ENCODE measurements at places on chromosomes 6 and 20.

DNA sequence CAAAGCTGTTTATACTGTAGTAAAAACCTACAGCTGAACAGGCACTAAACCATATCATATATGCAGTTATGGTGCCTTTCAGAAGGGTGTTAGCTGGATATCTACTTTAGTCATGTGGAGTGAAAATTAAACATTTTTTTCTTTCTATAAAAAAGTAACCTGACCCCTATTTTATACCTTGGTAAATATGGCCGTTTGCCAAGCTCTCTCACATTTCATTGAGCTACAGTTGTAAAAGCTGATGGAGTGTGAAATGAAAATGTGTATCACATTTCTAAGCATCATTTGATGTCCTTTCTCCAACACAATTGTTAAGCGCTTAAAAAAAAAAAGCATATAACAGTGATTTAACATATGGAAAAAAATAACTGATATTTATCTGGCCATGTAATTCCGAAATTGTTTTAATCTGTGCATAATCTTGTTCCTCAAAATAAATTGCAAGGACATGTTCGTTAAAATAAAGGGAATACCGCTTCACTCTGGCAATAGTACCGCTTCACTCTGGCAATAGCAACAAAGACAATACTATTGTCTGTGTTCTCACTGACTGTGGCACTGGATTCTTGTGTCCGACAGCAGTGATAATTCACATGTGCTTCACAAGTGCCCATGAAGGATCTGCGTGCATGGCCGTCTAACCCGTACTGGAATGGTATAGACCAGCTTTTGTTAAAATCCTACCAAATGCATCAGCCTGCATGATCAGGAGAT lies 391.8 kb upstream of the SOX4 start:
- DNase-seq: no peak

GRCh38 chr20:33914919-33915318 lies 78.8 kb upstream of the RALY start:
- DNase-seq: peak; percentile 19

DNA sequence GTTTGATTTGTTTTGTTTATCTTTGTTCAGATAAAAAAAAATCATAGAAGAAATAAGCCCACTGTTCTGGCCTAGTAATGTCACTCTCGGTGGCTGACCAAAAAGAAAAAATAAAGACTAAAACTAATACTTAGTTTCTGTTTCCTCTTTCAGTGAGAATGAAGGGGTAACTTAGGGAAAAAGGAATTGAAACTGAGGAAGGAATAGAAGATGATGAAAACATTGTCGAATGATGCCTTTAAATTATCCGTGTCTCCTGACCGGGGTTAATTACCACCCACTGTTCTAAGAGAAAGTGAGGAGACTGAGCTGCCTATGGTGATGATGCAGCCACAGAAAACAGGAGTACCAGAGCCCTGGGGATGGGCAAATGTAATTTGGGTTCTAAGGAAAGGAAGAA lies 73.1 kb downstream of the PTCHD4 start:
- DNase-seq: no peak

- DNase-seq: no peak
These were observed 92.8 kb downstream of the ATRN start for GRCh38 chr20:3563548-3564177.

DNA sequence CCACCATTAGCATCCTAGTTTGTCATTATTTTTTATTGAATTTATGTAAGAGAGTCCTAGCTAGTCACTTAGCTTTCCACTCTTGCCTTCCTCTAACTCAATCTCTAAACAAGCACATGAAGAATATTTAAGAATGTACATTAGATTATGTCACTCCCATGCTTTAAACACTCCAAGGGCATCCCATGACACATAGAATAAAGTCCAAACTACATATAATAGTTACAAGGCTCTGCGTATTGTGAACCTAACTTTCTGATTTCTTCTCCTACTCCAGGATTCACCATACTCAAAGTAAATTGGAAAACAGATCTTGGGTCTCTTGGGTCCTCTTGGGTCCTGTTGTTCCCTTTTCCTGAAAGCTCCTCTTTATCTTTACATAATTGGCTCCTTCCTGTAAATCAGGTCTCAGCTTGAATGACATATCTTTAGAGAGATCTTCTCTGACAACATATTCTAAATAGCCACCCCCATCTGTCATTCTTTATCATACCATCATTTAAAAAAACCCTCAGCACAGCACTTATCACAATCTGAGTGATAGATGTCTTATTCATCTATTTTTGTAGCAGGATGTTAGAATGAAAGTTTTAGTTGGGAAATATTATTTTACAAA lies 1042.4 kb upstream of the FLRT3 start:
- no peak for DNase-seq

- DNase-seq: no peak
These were observed 229.8 kb downstream of the HAO1 start for GRCh38 chr20:7710440-7710839.

DNA sequence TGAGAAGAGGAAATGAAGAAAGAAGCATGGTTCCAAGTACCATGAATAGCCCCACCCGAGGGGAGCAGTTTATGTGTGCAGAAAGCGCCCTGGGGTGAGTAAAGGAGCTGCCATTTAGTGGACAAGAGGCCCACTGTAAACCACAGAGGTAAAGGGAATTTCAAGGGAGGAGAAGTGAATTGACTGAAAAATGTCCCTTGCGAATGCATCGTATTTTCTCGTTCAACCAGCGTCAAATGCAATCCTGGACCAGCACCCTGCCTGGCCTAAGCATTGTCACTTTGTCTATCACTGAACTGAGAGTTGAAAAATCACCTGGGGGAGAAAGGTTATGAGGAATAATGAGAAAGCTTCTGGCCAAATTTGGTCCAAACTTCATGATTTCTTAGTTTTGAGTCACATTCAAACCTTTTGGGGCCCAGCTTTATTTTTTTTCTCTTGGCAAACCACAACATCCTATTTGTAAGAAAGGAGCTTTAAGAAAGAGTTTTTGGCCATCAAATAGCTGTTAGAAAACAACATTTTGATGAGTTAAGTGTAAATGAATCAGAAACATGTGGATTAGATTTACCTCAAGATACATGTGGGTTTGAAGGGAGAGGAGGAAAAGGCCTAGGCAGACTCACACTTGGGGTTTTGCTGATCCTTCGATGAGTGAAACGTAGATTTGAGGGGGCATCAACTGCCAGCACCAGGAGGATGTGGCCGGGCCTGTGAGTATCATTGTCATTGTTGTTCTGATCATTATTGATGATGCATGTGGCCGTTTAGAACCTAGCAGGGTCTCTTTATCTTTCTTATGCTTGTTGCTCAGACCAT lies 214.0 kb downstream of the CLIC5 start:
- no peak for DNase-seq

GRCh38 chr6:104686550-104687175 lies 173.1 kb downstream of the HACE1 start:
- DNase-seq: no peak

GRCh38 chr6:136474241-136474640 lies 76.0 kb downstream of the MAP7 start:
- DNase-seq: no peak

- peak; percentile 48 for DNase-seq
These were observed 79.5 kb downstream of the FYN start for GRCh38 chr6:111793711-111794111.

DNA sequence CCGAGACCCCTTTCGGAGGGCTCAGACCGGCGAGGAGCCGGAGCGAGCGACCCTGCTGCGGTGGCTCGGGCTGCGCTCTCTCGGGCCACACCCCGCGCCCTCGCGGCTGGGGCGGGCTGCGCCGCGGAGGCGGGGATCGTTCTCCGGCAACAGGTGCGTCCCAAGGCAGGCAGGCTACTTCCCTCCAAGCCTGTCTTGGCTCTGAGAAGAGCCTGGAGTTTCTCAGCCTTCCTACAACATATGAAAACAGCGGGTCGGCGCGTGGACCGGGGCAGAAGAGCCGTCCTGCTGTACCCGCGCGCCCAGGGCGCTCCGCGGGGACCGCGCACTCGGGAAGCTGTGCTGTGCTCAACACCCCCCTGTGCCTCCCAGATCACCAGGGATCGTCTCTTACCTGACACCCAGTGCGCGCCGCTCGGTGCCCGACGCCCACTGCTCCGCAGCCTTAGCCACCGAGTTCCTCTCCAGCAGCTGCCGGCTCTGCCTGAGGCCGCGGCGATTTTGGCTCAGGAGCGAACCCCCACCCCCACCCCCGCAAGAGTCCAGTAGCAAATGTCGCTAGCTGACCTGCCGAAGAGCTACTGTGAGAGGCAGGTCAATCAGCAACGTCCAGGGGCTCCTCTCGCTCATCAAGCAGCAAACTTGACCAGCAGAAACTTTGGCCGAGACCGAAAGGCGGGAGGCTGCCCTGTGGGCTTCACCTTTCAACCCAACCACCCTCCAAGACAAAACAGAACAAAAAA lies 3.7 kb upstream of the OLIG3 start:
- DNase-seq: no peak

GRCh38 chr6:56866917-56867522 lies 87.9 kb upstream of the BEND6 start:
- DNase-seq: no peak

DNA sequence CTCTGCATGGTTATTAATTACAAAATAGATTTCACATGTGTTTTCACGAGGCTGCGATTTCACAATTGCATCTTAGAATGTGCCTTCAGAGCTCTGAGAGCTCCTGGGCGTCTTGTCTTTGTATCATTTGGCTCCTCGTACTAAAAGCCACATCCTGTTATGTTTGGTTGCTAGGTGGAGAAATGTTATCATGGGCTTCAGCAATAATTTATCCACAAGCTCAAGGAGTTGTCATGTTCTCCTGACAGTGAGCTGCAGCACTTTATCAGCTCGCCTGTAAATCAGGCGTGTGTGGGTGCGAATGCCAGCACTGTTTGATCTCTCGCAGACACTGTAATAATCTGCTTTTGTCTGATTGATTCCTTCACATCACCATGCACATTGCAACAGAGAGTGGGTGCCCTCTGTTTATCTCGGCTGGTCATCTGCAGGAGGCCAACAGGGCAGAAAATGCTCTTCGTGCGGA lies 218.6 kb upstream of the ZFP64 start:
- DNase-seq: peak; percentile 63

DNA sequence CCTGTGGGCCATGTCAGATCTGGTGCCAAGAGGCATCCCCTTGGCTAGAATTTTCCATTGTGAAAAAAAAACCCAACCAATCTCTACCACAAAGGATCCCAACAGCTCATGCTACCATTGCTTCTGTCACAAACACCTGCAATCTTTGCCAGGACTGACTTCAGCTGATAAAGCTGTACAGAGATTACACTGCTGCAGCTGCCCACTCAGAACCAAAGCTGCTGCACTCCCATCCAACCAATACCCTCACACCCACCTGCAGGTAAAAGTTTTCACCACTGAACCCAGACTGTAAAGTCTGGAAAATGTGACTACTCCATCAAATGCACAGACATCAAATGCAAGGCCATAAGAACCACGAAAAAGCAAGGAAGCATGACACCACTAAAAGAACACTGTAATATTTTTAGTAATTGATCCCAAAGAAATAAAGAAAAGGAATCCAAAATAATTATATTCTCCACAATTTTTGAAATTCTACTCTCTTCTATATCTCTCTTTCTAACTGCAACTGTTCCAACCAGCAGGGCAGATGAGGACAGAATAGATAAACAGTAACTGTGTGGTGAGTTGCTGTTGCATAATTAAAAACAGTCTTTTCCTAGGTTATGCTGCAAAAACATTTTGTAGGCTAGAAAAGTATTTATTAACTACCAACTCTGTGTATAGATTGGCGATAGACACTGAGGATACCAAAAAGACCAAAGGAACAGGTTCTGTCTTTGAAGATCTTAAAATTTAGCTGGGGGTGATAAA lies 128.0 kb upstream of the MCHR2 start:
- no peak for DNase-seq

DNA sequence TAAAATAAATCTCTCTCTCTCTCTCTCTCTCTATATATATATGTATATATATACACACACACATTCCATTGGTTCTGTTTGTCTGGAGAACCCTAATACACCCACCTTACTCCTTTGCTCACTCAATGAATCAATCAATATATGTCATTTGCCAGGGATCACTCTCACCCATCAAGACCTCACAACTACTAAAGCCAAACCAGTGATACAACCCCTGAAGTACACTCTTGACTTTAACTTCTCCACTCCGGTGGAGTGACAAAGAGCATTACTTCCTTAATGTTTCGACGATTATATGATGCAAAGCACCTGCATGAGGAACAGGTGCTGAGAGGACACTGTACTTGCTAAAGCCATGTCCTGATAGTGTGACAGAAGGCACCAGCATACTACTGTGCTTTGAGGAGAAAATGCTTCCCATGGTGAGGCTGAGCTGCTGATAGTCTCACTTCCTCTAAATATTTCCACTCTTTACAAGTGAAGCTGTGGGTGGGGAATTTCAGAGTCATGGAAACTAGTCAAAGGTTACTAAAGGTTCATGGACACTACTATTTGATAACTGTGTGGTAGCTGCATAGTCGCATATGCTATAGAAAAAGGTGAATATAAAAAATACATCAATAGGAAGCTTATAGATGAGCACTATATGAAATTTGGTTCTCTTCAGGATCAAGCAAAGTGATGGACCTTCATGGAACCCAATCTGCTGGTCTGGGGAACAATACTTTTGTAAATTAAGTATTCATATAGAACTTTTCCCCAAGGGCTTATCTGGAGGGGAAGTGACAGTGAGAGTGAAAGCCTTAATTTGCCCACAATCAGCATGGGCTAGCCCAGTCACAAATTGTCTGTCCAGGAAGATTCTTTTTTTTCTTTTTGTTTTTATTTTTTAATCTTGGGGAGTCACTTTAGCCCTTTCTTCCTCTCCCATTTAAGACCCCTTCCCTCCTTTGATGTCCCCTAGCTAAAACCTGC lies 141.9 kb upstream of the NEDD9 start:
- no peak for DNase-seq

DNA sequence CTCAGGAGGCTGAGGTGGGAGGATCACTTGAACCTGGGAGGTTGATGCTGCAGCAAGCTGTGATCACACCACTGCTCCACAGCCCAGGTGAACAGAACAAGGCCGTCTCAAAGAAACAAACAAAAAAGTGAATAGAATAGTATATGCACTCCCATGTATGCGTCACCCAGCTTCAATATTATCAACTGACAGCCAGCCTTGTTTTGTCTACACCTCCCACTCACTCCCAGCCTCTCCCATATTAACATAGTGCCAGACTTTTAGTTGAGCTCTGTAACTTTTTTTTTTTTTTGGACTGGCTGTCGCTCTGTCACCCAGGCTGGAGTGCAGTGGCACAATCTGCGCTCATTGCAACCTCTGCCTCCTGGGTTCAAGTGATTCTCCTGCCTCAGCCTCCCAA lies 18.1 kb upstream of the ILRUN start:
- DNase-seq: no peak

DNA sequence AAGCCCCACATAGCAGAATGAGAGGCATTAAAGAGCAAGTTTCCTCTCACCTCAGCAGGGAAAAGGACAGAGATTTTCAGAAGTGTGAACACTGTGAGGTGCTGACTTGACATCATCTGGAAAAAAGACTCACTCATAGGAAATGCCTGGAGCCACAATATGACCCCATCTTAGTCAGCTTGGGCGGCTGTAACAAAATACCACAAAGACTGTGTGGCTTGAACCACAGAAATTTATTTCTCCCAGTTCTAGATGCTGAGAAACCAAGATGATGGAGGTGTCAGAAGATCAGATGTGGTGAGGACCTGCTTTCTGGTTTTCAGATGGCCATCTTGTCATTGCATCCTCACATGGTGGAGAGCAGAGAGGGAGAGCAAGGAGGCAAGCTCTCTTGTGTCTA lies 253.1 kb downstream of the ADGB start:
- no peak for DNase-seq

All from T-cell (primary cell).